Activated naive CD8-positive, alpha-beta T cell treated with anti-CD3 and anti-CD28 coated beads, Interleukin-2, amount 10 ng/mL, durations not matched to agents 7 days and 5 days (primary cell): ENCODE measurements at places on chromosomes 4 and X. TPM values are rescaled to one million over a fixed set of nuclear protein-coding genes. Genes with fewer than 3 reads are reported as not detected.

SH2D1A gene
- 45.8 TPM for total RNA-seq

DNA sequence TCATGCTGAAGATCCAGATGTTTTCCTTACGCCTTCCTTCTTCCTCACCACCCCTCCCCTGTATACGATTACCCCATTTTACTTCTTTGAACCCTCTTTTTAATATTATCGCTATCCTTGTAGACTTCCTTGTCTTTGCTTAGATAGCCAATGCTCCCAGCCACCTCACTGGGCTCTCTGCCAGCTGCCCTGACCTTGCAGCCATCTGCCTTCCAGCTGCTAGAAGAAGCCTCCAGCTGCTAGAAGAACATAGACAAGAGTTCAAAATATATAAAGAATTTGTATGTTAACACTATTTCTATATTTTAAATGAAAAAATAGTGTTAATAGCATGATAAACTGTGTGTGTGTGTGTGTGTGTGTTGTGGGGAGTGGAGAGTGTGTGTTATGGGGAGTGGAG is 374.7 kb downstream of the ANKRD50 start:
- no peak for DNase-seq

- DNase-seq = no peak
Measured at GRCh38 chr4:153036931-153037482, 100.9 kb downstream of the FHDC1 start.

DNA sequence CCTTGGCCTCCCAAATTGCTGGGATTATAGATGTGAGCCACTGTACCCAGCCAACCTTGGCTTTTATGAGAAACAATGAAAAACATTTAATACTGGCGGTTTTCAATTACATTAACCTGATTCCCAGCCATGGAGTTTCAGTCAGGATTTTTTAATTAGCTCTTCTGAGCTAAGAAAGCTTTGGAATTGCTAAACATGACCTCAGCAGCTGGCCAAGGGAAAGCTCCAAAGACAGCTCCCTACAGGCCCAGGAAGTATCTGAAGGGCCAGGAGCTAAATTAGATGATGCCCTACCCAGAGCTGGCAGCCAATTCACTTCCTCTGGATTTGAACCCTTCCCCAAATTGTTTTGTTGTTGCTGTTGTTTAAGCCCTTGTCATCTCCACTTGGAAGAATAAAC is 26.5 kb upstream of the FUNDC1 start:
- no peak for DNase-seq

ASB12 gene
- total RNA-seq = 0.22 TPM

FHIP1A gene
- 0.83 TPM for total RNA-seq

DNA sequence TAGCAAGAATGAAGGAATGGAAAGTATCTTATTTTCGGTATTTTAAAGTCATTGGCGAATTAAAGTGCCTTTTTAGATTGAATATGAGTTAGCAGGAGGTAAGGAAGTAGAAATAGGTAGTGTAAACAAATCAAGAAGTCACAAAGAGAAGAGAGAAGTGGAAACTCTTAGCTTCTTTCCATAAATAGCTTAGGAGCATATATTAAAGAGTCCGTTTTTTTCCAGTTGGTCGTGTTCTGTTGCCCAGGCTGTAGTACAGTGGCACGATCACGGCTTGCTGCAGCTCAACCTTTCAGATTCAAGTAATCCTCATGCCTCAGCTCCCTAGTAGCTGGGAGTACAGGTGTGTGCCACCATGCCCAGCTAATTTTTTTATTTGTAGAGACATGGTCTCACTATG is 56.4 kb downstream of the UBE2K start:
- no peak for DNase-seq

DNA sequence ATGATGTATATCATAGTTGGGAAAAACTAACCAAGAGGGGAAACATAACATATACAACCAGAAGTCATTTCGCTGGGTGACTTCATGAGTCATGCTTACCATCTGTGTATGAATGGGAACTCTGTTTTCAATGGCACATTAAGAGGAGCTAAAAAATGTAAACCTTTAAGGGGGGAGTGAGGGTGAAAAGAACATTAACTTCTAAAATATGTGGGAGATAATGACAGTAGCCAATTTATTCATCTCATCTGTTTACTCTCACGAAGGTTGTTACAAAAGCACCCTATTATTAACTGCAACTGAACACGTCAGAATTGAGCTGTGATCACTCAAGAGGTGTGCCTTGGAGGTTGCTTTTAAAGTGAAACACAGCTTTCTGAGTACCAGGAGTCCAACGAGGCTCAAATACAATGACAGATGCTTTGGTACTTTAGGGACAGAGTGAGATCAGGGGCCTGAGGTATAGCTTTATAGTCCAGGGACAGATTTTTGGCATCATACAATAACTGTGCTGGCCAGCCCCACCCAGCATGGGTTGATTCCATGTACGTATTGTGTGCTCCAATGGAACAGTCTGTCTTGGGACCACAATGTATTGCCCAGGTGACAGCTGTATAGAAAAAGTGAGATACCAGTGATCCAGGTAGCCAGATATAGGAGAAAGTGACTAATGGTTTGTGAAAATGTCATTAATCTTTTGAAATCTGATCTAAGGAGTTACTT is 107.3 kb downstream of the AMMECR1 start:
- no peak for DNase-seq

CXorf49 gene
- not detected for total RNA-seq

GRCh38 chr4:40482985-40483647 is 146.5 kb downstream of the RBM47 start:
- no peak for DNase-seq

FAM9B gene
- total RNA-seq = not detected

SLC16A2 gene
- 0.06 TPM for total RNA-seq

INTS12 gene
- 20.8 TPM for total RNA-seq

DNA sequence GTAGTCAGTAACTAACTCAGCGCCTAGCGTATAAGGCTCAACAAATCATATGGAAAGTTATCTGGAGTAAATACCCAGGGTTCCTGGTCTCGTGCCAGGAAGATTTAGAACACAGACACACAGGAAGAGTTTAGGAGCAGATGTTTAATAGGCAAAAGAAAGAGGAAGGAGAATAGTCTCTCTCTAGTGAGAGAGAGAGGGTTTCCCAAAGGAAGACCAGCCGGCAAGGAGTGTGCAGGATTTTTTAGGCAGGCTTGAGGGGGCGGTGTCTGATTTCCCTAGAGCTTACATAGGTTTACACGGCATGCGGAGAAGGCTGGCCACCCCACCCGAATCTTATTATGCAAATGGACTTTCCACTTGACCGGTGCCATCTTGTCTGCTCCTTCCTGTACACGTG is 284.0 kb upstream of the FRG1 start:
- no peak for DNase-seq

ADAM29 gene
- not detected for total RNA-seq

GRCh38 chr4:66777097-66777496 is 768.2 kb downstream of the CENPC start:
- DNase-seq = no peak

- DNase-seq = no peak
Measured at GRCh38 chr4:97978791-97979488, 164.3 kb downstream of the STPG2 start.

SHROOM3 gene
- not detected for total RNA-seq

DNA sequence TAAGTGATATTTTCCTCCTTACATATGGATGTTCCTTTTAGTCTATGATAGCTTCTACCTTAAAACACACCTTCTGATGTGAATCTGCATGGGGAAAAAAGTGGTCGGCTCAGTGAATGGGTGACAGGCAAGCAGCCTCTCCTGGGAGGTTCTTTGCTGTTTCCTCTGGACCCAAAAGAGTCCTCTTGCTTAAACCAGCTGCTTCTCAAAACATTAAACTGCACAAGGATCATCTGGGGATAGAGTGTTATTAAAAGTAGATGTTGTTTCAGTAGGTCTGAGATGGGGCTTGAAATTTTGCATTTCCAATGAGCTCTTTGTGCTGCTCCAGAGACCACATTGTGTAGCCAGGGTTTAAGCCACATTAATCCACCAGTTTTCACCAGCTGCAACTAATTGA is 452.9 kb downstream of the IL1RAPL1 start:
- DNase-seq = no peak

GRCh38 chr4:85496933-85497332 is 22.0 kb downstream of the ARHGAP24 start:
- no peak for DNase-seq

GRCh38 chr4:98516042-98516440 is 142.4 kb downstream of the TSPAN5 start:
- DNase-seq = no peak

DNA sequence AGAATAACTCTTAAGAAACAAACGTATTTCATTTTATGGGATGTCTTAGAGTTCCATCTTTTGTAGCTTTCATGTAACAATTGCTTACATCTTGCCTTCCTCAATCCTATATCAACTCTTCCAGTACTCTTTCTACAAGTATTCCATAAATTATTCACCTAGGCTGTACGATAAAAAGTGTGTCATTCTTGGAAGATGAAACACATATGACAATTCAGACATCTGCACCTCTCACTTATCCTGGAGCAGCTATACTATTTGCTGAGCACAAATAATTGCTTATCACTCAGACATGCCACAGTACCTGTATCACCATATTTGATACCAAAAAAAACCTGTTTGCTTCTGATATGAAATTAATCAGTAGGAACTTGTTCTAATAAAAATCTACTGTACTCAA is 1.0 kb downstream of the POF1B start:
- DNase-seq = no peak

SCRG1 gene
- total RNA-seq = not detected

DNA sequence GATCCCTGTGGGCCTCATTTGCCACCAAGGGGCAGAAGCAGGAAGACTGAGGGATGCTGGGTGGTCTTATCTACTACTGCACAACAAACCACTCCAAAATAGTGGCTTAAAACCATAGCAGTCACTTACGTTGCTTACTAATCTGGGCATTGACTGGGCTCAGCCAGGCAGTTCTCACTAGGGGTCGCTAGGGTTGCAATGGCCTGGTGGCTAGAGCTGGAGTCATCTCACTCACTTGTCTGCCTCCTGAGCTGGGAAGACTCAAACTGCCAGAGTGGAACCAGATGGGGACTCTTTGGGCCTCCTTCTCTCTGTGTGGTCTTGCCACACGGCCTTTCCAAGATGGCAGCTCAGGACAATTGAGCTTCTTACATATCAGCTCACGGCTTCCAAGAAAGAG is 216.3 kb upstream of the BCOR start:
- DNase-seq = no peak

- no peak for DNase-seq
Measured at GRCh38 chr4:67055319-67055718, 490.0 kb downstream of the CENPC start.

DNA sequence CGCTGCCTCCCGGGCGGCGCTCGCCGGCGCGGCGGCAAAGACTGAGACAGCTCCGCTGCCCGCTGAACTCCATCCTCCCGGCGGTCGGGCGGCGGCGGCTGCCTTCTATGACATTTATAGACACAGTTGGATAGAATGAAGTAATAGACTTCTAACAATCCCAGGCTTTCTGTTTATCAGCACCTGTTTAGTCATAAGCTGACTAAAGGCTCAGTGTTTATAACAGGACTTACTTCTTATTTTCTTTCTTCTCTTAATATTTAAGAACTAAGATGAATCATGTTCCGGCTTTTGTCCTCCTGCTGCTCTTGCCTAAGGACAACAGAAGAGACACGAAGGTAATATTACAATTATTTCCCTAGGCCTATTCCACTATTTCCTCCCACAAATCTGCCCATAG is 3.9 kb downstream of the ARL13A start:
- no peak for DNase-seq

SMIM31 gene
- total RNA-seq = not detected

GRCh38 chr4:98946359-98946758 is 17.4 kb upstream of the EIF4E start:
- DNase-seq = no peak

GRCh38 chr4:74173321-74173720 is 15.4 kb downstream of the MTHFD2L start:
- DNase-seq = no peak

TNIP3 gene
- 3.8 TPM for total RNA-seq

C4orf54 gene
- not detected for total RNA-seq

USP26 gene
- not detected for total RNA-seq

GRCh38 chr4:168995537-168996295 is 14.3 kb downstream of the CBR4 start:
- no peak for DNase-seq

NKX3-2 gene
- total RNA-seq = not detected

DNA sequence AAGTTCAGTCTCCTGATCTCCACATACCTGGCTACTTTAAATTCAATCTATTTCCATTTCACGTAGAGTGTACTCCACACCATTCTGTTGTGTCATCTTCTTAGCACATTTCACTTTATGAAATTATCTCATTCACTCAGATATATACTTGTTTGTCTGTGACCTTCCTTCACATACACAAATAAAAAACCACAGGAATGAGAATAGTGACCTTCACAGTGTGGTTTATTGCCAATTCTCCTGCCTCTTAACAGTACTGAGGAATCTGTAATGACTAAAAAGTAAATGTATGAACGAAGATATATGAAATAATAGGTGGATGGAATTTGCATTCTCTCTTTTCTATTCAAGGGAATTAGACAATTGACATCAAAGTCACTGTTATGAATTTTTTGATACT is 183.9 kb upstream of the PCDH7 start:
- DNase-seq = no peak

NSD2 gene
- total RNA-seq = 231 TPM

GRCh38 chr4:164700471-164700870 is 53.5 kb upstream of the SMIM31 start:
- DNase-seq = no peak

DNA sequence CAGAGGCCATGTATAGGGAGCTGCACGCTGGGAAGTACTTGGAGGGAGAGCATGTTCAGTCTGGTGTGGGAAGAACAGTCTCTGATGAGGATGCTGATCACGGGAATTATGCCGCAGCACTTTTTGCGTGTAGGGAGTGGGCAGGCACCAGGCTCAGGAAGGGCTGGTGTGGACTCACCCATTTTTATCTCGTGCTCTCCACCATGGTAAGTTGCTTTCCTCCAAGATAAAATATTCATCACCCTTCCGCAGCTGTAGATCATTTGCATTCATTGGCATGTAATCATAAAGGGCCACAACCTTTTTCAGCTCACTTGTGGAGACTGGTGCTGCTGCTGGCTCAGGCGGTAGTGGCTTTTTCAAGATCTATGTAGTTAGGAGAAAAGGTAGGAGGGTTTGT is 11.8 kb upstream of the TIMM8A start:
- DNase-seq = no peak

DNA sequence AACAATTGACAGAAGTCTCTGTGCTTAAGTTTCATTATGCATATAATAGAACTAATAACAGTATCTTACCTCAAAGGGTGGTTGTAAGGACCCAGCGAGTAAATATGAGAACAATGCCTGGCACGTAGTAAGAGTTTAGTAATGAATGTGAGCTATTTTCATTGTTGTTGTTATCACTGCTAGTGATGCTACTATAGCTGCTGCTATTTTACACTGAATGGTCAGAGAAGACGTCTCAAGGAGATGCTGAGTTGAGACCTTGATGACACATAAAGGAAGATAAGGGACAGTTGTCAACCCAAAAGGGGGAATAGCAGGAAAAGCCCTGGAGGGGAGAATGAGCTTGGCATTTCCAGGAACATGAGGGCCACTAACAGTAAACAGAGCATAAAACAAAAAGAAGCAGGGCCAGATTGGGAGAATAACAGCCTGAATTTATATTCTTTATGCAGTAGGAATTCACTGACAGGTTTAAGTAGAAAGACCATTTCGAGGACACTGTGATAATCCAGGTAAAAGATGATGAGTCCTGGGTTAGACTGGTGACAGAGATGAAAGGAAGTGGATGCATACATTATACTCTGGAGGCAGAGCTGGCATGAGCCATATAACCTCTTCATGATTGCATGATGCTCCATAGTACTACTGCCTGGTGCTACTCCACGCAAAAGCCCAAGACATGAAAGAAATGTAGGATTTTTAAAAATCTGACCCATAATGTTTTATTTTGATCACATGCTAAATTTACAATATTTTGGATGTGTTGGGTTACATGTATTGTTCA is 23.1 kb downstream of the ATP8A1 start:
- no peak for DNase-seq

AKAP14 gene
- not detected for total RNA-seq
